Activated T-helper 1 cell treated with anti-CD3 and anti-CD28 coated beads, Interleukin-2, amount 50 U/mL, for 16 hours (primary cell): ENCODE measurements at places on chromosomes 13 and 19.

DNA sequence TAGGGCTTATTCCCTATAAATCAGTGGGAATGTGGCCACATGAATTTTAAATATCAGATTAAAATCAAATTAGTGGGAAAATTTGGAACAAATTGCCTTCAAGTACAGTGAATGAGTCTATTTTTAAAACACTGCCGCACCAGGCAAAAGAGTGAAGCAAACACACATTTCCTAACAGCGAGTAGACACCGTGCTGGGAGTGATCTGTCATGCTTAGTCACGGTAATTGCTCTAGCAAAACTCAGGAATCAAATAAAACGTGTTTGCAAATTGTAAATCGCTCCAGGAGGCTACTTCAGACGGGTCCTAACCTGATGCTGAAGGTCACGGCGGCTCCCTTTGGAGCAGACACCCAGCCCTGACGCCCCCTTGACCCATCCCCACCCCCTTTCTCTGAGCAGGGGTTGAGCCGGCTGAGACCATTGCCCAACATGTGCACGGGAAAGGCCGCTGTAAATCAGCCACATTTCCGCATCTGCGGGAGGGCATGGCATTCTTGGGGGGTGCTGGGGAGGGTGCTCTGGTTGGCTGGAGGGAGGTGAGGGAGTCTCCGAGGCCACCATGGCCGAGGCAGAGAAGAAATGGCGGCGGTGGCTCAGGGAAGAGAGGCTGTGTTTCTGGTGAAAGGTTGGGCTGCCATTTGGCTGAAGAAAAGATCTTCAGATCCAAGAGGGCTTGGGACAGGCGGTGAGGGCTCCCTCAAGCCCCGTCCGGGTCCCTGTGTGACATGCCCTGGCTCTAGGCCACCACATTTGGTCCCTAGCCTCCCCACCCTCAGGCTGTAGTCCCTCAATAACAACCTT lies 8.9 kb downstream of the CEBPA start:
- DNase-seq = no peak

GRCh38 chr13:96821381-96821780 lies 172.9 kb downstream of the OXGR1 start:
- no peak for DNase-seq

GRCh38 chr19:18156841-18157464 lies 4.0 kb downstream of the PIK3R2 start:
- no peak for DNase-seq

GRCh38 chr13:35850569-35850968 lies 280.6 kb downstream of the DCLK1 start:
- no peak for DNase-seq

DNA sequence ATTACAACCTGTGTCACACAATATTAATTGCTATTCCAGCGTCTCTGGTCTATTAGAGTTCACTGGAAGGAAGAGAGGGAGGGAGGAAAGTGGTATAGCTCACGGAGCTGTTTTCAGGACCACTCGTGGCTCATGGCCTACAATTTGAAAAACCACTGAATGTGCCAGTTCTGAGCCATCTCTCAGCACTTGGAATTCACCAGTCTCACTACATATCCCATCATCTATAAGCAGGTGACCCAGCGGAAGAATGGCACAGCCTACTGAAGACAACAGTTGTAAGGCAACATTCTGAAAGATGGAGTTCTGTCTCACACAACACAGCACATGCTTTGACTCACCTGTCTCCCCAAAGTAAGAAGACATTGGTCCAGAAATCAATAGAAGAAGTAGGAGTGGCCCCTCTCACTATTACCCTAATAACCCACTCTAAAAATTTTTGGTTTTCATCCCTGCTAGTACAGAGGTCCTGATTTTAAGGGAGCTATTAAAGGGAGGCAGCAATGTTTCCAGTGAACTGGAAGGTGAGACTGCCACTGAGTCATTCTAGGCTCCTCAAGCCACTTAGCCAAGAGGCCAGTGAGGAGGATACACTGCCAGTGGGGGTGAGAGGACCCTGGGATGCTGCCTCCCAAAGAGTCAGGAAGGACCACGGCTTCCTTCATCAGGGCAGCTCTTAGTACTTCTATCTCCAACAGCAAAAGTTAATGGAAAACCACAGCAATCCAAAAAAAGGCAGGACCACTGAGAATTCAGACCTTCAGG lies 50.0 kb upstream of the DOCK9 start:
- DNase-seq = no peak

GRCh38 chr19:41341669-41342490 lies 11.8 kb downstream of the TGFB1 start:
- no peak for DNase-seq

- DNase-seq = no peak
Observed at GRCh38 chr13:94641409-94641941, 39.8 kb downstream of the GPR180 start.

GRCh38 chr13:20311596-20311995 lies 79.5 kb upstream of the GJB6 start:
- no peak for DNase-seq

DNA sequence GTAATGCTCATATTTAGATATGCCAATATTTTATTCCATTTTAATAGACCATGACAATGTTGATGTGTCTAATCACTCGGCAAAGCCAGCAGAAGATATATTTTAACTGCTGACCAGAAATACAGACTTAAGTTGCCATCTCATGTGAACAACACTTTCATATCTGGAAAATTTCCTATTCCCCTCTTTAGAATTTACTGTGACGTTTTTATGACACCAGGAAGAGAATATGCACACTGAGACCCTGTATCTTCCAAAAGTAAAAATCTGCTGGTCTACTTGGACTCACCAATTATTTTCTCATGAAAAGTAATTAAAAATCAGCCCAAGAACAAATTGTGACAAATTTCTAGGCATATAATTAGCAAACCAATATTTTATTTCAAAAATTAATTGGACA lies 2.1 kb downstream of the PROSER1 start:
- no peak for DNase-seq

DNA sequence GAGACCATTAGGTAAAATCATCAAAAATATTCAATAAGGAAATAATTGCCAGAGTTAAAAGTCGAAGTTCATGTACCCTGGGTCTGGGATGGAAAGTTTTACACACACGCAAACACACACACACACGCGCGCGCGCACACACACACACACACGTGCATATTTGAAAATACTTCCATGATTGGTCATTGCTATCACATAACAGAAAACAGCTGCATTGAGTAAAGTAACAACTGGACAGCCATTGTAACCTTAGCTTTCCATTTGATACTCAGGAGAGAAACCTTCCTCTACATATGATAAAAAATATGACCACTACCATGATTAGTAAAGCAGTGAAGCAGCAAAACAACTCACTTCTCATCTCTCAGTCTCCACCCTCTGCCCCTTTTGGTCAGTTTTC lies 490.0 kb upstream of the SGCG start:
- no peak for DNase-seq

- no peak for DNase-seq
Observed at GRCh38 chr13:85413664-85414063, 385.6 kb downstream of the SLITRK6 start.

DNA sequence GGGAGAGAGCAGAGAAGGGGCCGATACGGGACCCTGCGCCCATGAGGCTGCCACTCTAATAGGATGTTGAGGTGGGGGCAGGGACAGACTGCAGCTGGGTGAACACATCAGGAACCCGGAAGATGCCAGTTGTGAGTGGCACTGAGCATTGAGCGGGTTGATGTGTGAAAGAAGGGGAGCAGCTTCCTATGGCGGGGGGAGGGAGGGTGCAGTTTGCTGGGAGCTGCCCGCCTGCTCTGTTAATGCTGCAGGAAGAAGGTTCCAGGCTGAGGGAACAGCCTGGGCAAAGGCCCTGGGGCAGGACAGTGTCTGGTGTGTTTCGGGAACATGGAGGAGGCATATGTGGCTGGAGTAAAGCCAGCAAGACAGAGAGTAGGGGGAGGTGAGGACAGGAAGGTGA lies 29.8 kb downstream of the DNM2 start:
- DNase-seq = no peak

- DNase-seq = no peak
Observed at GRCh38 chr13:57352114-57352513, 185.1 kb downstream of the PRR20E start.

GRCh38 chr19:50266896-50267295 lies 62.3 kb downstream of the KCNC3 start:
- no peak for DNase-seq

DNA sequence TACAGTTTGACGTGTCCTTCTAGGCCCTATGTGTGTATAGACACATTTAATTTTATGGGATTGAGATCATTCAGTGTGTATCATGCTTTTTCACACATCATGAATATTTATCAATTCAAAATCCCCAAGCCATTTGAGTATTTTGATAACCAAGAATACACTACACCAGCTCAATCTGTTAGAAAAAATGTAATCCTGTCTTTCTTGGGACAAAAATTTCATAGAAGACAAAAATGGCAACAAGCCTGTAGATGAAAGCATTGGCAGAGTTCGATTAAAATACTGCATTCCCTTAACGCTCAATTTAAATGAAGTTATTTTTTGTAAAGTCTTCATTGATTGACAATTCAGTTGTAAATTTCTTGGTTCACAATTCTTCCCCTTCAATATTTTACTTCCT lies 41.9 kb downstream of the WDR87 start:
- no peak for DNase-seq

DNA sequence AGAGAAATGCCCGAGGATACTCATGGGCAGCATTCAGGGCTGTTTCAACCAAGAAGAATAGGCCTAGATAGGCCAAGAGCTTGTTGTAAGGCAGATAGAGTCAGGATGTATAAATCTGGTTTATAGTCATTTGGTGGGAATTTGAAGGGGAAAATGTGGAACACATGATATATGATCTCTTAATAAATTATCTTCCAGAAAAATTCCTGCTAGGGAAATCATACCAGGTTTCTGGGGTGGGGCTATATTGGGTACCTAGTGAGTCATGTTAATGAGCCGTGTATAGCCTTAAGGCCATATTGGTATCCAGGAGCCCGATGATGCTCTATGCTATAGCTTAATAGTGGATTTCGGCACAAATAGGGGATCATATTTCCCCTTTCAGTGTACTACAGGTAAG lies 51.5 kb upstream of the HTR2A start:
- DNase-seq = no peak

- no peak for DNase-seq
Observed at GRCh38 chr19:33629826-33630375, 8.1 kb downstream of the CHST8 start.

DNA sequence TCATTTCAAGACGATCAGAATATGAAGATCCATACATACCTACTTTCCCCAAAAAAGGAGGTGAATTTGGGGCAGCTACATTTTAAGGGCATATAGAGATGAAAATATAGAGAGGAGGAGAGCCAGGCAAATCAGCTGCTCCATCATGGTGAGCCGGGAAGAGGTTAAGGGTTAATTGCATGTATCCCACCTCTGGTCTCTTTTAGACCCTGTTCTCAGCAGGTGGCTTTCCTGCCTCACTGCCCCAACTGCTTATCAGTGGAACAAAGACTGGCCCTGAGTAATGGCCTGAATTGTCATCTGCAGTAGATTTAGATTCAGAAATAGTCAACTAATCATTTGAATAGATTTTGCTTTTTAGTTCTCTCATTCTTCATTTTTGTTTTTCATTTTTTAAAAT lies 206.6 kb downstream of the SPRY2 start:
- DNase-seq = no peak

- no peak for DNase-seq
Observed at GRCh38 chr13:36981156-36981743, 17.9 kb downstream of the ALG5 start.

- no peak for DNase-seq
Observed at GRCh38 chr19:694481-695351, 536 bp downstream of the PRSS57 start.

DNA sequence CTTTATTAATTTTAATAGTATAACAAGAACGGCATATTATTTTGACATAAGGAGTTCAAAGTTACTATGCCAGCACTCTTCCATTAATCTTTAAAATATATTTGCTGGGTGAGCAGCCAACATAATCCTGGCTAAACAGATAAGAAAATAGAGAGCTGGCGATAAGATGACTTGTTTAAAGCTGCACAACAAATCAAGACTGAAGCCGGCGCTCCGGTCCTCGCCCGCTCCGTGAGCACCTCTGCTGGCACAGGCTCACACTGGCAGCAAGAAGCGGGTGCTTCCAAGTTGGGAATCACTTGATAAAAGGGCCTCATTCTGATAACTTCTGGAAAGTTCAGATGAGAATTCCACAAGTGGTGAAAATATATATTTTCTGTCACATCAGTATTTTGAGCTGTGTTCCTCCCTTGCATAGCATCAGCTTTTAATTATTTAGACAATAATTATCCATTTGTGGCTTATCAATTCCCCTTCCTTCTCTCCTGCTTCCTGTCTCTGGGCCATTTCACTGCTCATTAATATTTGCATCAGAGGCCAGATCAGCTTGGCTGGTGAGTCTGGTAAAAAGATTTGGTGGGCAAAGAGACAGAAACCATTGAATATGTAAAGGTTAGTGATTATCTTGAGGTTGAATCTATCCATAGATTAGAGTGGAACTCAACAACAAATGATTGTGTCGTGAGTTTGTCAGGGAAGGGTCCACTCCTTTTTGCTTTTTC lies 205.3 kb downstream of the MZT1 start:
- no peak for DNase-seq

- no peak for DNase-seq
Observed at GRCh38 chr13:28297341-28297740, 159.0 kb downstream of the PAN3 start.

GRCh38 chr13:66462187-66462586 lies 767.9 kb downstream of the PCDH9 start:
- no peak for DNase-seq

DNA sequence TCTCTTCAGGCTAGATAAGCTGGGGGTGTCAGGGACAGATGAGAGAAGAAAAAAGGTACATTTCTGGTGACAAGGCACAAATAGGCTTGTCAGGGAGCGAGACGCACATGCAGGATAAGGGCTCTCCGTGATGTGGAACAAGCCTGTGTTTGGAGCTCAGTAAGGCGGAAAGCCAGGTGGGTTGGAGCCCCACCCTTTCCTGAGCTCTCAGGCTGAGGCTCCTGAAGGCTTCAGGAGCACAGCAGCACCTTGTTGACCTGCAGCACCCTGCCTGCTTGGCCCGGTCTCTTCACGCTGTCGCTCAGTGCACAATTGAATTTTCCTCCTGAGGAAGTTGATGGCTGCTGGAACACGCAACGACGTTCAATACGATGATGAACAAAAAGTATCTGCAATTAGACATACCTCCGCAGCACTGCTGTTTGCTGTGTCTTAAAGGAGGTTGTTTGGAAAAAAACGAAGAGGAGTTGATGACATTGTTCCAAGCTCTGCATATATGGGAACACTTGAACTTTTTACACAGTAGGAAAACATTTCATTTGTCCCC lies 29.3 kb downstream of the SERP2 start:
- no peak for DNase-seq

GRCh38 chr13:94227255-94227879 lies 252.1 kb downstream of the DCT start:
- DNase-seq = no peak

GRCh38 chr13:46905249-46905648 lies 8.4 kb upstream of the HTR2A start:
- no peak for DNase-seq

GRCh38 chr13:69721631-69722030 lies 386.0 kb upstream of the ATXN8OS start:
- DNase-seq = no peak

GRCh38 chr13:99281811-99282263 lies 23.7 kb upstream of the GPR18 start:
- DNase-seq = no peak
